BJ (cell line): ENCODE measurements at places on chromosomes 7 and 10.

DNA sequence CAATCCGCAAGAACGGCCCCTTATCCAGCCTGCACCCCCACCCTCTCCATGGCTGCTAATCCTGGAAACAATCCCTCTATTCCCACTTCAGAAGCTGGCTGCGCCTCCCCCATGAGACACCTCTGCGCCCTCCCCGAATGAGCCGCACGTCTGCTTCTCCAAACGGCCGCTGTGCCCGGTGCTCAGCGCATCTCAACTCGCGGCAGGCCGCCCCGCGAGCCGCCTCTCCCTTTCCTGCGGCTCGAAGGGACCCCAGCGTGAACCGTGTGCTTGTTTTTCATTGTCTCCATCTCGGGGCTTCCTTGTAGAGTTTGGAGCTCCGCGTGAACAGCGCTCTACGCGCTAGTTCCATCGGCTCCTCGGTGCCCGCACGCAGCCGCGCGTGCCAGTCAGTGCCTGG, 20.8 kb upstream of the FXYD4 start:
- no peak for DNase-seq

DNA sequence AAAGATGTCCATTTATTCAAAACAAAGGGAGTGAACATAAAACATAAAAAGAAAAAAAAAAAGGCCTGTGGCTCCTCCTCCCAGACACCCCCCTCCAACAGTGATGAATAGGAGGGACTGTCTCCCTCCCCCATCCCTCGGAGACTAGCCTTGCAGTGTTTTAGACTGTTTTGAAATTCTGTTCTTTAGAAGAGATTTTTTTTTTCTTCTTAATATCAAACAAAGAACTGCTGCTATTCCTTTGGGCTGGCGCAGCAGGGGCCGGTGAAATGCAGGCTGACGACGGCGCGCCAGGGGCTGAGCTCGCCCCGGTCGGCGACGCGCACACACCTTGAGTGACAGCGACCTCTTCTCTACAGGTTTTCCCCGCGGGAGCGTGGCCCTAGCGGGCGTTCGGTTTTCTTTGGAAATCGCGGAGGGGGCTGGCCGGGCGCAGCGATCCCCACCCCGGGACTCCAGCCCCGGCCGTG, at the start of gene LANCL2:
Gene LANCL2, plus strand, starts transcription at position 133 of the 470 bp plus-strand sequence. CDS start 689 bp downstream, outside the sequence.
- DNase-seq = no peak

GRCh38 chr7:129334473-129334872, 99.8 kb upstream of the STRIP2 start:
- DNase-seq = no peak

- DNase-seq = peak; percentile 26
These were observed 18.3 kb downstream of the ANKMY2 start for GRCh38 chr7:16627236-16627635.

GRCh38 chr10:77664008-77664407, 26.4 kb upstream of the KCNMA1 start:
- DNase-seq = no peak

DNA sequence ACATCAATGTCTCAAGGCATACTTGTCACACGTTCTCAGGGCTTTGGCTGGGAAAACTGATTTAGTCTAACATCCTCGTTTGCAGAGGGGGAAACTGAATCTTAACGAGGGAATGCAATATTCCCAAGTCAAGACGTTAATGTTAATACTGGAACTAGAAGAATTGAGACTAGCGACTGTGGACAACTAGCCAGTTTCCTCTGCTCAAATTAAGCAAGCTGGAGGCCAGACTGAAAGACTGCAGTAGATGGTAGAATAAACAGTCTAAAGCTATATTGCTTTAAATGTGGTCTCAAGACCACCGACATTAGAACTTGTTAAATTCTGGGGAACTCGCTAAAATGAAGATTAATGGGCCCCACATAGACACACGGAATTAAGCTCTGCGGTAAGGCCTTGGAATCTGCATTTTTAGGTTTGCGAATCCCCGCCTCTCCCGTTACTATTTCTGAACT, 639 bp upstream of the TFAM start:
- DNase-seq = no peak

DNA sequence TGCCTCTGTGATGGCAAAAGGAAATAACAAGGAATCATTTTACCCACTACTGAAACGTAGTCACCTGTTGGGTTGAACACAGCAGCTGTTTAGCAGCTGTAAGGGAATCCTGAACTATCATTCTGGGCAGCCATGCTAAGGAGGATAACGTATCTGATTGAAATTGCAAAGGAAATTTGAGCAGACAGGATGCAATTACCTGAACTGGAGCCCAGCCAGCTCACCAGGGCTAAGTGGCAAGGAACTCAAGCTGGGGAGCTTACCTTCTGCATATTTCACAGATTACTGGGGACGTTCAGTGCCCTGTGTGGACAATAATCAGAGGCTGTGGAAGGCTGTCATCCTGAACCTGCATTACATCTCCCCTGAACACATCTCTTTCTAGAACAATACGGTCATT, 650.5 kb downstream of the SORCS3 start:
- no peak for DNase-seq

DNA sequence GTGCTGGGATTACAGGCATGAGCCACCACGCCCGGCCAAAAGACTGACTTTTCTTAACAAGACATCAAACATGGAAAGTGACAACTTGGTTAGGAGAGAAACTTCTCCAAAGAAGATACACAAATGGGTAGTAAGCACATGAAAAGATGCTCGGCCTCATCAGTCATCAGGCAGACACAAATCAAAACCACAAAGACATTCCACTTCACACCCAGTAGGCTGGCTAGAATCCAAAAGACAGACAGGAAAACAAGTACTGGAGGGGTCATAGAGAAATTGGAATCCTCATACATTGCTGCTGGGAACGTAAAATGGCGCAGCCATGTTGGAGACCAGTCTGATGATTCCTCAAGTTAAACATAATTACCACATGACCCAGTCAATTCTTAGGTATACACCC, 16.4 kb downstream of the SEPHS1 start:
- DNase-seq = no peak

- no peak for DNase-seq
These were observed 24.8 kb upstream of the APBB1IP start for GRCh38 chr10:26413375-26413774.
